ENCODE measurements at places on chromosomes 13 and 19.

DNA sequence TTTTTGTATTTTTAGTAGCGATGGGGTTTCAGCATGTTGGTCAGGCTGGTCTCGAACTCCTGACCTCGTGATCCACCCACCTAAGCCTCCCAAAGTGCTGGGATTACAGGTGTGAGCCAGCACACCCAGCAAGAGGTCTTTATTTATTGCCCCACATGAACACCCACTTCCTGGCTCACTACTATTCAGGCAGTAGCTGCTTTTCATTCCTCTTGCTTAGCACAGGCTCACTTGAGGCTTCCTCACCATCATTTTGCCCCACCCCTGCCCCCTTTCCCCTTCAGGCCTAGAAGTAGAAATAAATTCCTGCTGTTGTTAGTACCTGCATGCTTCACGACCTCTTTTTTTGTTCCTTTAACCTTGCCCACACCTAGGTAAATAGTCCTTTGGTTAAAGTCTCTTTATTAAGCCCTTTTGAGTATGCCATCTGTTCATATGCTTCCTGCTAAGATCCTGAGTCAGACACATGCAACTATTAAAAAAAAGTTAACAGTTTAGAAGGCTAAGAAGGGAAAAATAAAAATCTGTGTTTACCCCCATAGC, 33.5 kb upstream of the ITM2B start:
- no peak for DNase-seq

- no peak for DNase-seq
These were observed 403.5 kb downstream of the FGF9 start for GRCh38 chr13:22074403-22074802.

DNA sequence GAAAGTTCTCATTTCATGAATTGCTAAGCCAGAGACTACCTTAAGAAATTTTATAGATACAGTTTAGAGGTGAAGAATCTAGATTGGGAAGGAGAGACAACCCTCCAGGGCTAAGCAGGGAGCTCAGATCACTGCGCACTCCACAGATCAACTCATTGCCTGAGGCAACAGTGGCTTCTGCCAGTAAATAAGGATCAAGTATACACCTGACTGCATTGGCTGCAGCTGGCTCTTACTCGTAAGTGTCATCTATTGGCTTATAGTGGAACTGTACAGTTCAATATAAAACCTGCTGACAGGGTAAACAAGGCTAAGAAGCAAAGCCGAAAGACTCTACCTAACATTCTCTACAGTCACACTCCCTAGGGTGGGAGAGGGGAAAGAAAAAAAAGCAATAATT, 18.0 kb upstream of the C1QTNF9B start:
- no peak for DNase-seq

DNA sequence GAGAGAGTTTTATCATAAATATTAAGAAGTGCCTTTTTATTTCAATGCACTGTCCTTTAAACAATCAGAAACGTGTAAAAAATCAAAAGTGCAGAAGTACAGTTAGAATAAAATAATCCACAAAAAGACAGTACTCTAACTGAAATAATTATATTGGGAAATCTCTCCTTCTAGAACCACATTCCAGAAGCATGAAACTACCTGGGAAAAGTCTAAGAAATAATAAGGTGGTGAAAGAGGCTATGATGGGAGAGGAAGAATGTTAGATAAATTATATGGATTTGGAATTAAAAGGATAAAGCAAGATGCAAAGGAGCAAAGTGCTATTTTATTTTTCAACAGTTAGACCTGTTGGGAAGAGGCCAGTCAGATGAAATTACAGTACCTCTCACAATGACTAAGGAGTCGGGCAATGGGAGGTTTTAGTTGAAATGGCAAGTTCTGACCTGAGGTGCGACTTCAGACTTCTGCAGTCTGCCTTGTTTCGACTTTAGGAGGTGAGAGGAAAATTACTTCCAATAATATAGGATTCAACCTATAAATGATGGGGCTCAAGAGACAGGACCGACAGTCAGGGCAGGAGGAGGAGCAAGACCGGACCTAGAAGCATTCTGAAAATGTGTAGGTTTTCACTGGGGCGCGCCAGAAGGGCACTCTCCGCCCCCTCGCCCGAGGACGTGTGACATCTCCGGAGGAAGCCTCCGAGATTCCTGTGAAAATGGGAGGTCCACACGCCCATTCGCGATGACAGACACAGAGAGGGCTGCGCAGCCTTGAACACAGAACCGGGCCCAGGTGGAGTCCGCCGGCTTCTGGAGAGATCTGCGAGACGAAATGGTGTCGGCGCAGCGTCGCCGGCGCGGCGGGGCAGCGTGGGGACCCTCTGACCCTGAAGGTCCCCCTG, 717 bp downstream of the SPRYD7 start:
- DNase-seq: no peak

- DNase-seq: no peak
These were observed 161.5 kb downstream of the MZT1 start for GRCh38 chr13:72565893-72566292.

DNA sequence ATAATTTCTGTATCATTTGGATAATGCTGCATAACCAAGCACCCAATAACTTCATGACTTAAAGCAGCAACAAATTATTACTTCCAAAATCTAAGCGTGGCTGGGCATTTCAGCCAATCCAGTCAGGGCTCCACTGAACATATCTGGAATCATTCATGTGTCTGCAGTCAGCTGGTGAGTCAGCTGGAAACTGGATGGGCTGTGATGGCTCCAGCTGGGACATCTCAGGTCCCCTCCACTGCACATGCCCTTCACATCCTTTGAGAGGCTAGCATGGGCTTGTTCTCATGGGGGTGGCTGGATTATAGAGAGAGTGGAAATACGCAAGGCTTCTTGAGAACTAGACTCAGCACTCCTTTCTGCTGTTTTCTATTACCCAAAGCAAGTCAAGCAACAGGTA, 961.9 kb downstream of the DIAPH3 start:
- DNase-seq: no peak

DNA sequence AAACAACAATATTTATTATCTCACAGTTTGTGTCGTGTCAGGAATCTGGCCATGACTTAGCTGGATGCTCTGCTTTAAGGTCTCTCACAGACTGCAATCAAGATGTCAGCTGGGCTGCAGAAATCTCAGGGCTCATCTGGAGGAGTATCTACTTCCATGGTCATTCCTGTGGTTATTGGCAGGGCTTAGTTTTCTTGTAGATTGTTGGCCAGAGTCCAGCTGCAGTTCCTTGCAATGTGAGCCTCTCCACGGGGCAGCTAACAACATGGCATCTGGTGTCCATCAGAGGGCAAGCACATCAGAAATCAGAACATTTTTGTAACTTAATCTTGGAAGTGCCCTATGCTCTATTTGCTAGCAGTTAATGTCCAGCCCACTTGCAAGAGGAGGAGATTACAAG, 45.7 kb upstream of the TDRD3 start:
- DNase-seq: peak; percentile 77

- no peak for DNase-seq
These were observed 371.3 kb downstream of the IRS2 start for GRCh38 chr13:109415057-109415456.

Measured in AG09319 (cell line).